ENCODE measurements at places on chromosomes 2 and 18.

DNA sequence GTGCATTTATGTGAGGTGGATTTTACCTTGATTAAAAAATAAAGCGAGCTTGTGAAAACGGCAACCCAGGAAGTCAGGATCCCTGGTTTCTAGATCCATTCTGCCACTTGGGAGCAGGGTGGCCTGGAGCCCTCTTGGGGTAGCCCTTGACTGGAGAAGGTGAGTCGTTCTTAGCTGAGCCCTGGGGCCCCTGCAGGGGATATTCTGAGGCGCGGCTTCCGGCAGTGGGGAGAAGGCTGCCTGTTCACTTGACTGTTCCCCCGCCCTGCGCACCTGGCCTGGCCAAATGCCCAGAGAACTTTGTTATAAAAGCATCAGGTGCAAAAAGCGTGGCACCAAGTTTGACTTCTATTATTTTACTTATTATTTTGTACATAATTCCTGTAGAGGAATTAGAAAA, 221.9 kb downstream of the DYSF start:
- no peak for DNase-seq

DNA sequence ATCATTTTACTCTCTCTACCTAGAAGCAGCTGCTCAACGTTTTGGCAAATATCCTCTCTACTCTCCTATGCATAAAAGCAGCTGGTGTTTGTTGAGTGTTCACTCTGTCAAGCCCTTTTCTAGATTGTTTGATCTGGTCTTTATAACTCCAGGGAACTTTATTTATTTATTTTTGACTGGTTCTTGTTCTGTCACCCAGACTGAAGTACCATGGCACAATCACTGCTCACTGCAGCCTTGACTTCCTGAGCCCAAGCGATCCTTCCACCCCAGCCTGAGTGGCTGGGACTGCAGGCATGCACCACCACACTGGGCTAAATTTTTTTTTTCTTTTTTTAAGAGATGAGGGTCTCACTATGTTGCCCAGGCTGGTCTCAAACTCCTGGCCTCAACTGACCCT, 12.7 kb downstream of the CATIP start:
- no peak for DNase-seq

DNA sequence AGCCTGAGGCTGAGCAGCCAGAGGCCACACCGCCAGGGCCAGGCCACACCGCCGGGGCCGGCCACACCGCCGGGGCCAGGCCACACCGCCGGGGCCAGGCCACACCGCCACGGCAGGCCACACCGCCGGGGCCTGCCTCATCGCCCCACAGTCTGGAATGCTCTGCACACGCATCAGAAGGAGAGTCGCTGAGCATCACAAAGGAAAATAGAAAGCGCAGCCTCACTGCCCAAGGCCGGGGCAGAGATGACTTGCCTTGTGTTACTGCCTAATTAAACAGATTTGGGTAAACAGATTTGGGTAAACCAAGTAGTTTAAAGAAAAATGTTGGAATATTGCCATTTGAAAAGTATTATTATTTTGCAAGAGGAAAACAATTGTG, 10.4 kb upstream of the NFATC1 start:
- DNase-seq, result no peak

GRCh38 chr2:52294628-52295027, 1262.7 kb upstream of the NRXN1 start:
- DNase-seq, result no peak

- DNase-seq, result no peak
Measured at GRCh38 chr2:75361486-75361885, 162.2 kb upstream of the TACR1 start.

- DNase-seq, result no peak
Measured at GRCh38 chr18:75289761-75290160, 79.2 kb downstream of the TSHZ1 start.

GRCh38 chr2:127847931-127848330, 10.0 kb downstream of the POLR2D start:
- DNase-seq, result no peak

DNA sequence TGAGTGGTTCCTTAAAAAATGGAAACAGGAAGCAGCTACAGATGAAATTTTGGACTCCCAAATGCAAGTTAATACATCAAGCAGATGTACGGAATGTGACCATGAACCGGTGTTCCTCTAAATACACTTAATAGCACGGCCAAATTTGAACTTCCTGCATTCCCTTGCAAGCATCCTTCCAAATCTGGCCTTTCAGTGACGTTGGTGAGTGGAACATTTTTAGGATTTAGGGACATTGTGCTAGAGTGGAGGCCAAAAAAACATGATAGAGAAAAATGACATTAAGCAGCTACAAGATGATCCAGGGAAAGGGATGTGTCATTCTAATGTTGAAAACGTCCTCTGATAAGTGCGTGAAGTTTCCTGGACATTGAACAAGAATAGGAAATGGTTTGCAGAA, 62.1 kb downstream of the CTAGE1 start:
- no peak for DNase-seq
